Activated naive CD8-positive, alpha-beta T cell treated with anti-CD3 and anti-CD28 coated beads, Interleukin-2, amount 50 U/mL, for 24 hours (primary cell): ENCODE measurements at places on chromosomes 13 and 19.
A peak's percentile ranks its signal among the peaks of the same experiment; 100 is the strongest.

- no peaks in the 10 kb centered on the region for H3K27me3 ChIP-seq
- H3K27ac ChIP-seq = no peak overlapping the region
- no peaks in the 10 kb centered on the region for H3K36me3 ChIP-seq
- H3K4me1 ChIP-seq = no peaks in the 10 kb centered on the region
- no peak overlapping the region for H3K4me3 ChIP-seq
Measured at GRCh38 chr13:76934671-76935070, 13.6 kb upstream of the ACOD1 start.

DNA sequence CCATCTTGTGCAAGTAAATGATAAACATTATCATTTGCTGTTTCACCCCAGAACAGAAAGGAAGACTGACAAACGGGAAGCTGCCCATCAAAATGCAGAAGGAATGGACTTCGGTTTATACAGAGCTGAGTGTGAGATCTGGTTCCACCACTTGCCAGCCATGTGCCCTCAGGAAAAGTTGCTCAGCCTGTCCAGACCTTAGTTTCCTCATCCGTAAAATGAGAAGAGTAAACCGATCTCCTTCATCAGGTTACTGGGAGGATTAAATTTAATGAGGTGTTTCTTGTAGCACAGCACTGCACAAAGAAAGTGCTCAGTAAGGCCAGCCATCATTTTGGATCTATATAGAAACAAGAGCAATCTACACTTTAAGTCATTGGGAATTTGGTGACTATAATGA is 36.7 kb upstream of the SERP2 start:
- no peaks in the 10 kb centered on the region for H3K27me3 ChIP-seq
- H3K4me1 ChIP-seq = peaks cover under 1% of the 10 kb centered on the region
- no peak overlapping the region for H3K4me3 ChIP-seq
- no peak overlapping the region for H3K27ac ChIP-seq
- no peak for DNase-seq

- H3K4me1 ChIP-seq = no peaks in the 10 kb centered on the region
- H3K4me3 ChIP-seq = no peak overlapping the region
- peaks cover 16% of the 10 kb centered on the region for H3K36me3 ChIP-seq
- H3K27ac ChIP-seq = no peak overlapping the region
- no peaks in the 10 kb centered on the region for H3K27me3 ChIP-seq
- no peak for DNase-seq
Measured at GRCh38 chr13:74409551-74409950, 275.3 kb upstream of the KLF12 start.

DNA sequence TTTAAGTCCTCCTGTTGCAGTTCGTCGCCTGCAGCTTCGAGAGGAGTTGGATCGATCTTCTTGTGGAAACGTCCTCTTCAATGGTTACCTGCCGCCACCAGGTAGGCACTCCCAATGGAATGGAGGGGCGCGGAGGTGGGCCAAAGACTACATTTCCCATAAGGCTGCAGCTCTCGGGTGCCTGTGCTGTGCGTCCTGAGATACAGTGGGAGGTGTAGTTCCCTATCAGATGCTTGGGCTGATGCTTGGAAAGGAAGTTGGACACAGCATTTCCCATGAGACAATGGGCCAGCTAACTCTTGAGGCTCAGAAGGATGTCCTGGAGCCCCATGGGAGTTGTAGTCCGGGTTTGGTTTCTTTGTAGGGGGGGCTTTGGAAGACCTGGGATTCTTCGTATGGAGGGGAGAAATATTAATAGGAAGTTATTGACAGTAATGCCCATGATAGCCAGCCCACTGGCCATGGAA is 1.8 kb downstream of the SHKBP1 start:
- peak overlapping the region; percentile 85 for H3K4me3 ChIP-seq
- H3K36me3 ChIP-seq = peaks cover 16% of the 10 kb centered on the region
- no peak for DNase-seq
- H3K27ac ChIP-seq = no peak overlapping the region
- peaks cover 19% of the 10 kb centered on the region for H3K4me1 ChIP-seq
- H3K27me3 ChIP-seq = no peaks in the 10 kb centered on the region

GRCh38 chr13:110154410-110154933 is 152.5 kb downstream of the COL4A1 start:
- H3K4me1 ChIP-seq = no peaks in the 10 kb centered on the region
- H3K27ac ChIP-seq = no peak overlapping the region
- no peak for DNase-seq
- no peak overlapping the region for H3K4me3 ChIP-seq
- peaks cover 5% of the 10 kb centered on the region for H3K27me3 ChIP-seq

DNA sequence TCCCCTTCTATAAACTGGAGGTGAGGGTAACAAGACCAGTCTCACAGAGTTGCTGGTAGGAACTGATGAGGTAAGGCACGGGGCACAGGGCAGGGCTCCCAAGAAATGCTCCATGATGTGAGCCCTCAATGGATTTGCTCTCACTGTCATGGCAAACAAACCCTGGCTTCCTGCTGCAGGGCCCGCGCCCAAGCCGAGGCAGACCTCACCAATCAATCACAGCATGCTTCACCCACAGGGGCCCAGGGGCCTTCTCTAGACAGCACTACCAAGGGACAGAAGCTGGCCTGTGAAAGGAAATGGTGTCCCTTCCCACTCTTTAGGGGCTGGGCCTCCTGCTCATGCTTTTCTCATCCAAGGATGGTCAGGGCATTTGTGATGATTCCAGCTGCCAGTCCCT is 25.9 kb upstream of the PLA2G4C start:
- no peak overlapping the region for H3K4me3 ChIP-seq
- no peak overlapping the region for H3K27ac ChIP-seq
- H3K4me1 ChIP-seq = no peaks in the 10 kb centered on the region
- DNase-seq = no peak

GRCh38 chr13:56917966-56918365 is 222.8 kb upstream of the PRR20A start:
- no peaks in the 10 kb centered on the region for H3K4me1 ChIP-seq
- no peak overlapping the region for H3K4me3 ChIP-seq
- H3K27ac ChIP-seq = no peak overlapping the region
- no peaks in the 10 kb centered on the region for H3K27me3 ChIP-seq
- DNase-seq = no peak

DNA sequence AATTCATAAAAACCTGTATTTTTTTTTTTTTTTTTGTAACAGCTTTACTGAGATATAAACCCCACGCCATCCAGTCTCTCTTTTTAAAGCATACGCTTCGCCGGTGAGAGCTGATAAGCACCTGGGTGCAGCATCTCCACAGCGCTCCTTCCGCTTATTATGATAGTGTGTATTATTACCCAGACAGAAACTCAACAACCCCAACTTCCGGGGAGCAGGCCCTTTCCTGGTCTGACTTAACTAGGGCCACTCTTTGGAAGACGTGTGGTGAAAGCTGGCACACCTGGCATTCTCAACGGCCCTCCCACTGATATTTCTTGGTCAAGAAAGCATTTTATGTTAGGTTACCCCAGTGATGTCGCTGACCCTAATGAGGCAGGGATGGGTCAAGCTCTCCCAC is 51.4 kb upstream of the SLC15A1 start:
- DNase-seq = no peak
- peaks cover 14% of the 10 kb centered on the region for H3K36me3 ChIP-seq
- no peaks in the 10 kb centered on the region for H3K4me1 ChIP-seq
- H3K27ac ChIP-seq = no peak overlapping the region
- no peak overlapping the region for H3K4me3 ChIP-seq

DNA sequence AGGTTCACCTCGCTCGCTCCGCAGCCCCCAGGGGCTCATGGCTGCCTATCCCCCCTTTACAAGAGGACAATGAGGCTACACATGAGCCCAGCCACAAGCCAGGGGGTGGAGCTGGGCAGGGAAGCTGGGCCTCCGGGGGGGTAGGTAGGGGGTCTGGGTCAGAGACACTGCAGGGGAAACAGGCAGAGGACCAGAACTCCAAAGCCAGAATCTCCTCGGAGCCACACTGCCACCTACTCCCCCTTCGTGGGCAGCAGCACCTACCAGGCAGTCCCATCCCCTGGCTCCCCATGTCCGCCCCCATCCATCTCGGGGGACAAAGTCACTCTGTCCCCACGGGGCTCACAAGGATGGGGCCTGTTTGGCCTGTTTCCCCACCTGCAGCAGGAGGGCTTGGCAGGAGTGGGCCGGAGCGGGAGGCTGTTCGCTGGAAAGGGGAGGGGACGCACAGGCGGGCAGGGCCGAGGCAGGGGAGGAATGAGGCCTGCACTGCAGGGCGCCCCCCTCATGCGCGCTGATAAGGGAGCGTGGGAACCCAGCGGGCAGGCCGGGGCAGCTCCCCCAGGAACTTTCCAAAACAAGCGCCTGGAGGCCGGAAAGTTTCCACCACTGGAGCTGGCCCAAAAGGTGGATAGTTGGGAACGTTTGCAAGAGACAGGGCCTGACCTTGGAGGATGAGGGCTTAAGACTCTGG is 545 bp upstream of the ISYNA1 start:
- no peak overlapping the region for H3K27ac ChIP-seq
- no peak for DNase-seq
- peaks cover 8% of the 10 kb centered on the region for H3K36me3 ChIP-seq
- H3K27me3 ChIP-seq = no peaks in the 10 kb centered on the region
- no peak overlapping the region for H3K4me3 ChIP-seq
- peaks cover 22% of the 10 kb centered on the region for H3K4me1 ChIP-seq

DNA sequence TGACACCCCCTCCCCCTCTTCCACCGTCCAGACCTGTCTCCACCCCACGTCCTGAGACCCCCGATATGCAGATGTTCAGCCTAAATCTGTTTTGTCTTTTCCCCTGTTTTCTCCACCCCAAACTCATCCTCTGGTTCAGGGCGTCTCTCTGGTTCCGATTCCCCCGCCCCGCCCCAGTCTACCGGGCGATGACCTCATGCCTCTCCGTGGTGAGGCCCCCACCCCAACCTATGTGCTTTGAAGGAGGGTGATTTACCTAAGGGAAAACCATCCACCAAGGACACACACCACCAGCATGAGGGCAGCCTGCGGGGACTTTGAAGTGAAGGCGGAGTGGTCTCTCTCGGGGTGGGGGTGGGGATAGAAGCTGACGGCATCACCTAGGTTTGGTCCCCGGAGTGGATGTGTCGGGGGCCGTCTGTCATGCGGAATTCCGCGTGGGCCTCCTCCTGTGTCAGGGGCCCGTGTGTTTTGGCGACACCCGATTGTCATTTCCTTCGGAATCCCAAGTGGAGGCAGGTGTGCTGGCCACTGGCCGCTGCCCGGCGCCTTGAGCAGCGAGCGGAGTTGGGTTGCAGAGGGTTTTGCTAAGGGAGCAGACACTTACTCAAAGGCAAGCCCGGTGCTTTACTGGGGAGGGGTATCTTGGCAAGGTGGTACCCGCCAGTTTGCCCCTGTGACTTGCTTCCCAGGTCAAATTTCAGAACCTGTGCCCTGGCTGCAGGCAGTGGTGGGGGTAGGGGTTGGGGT is 1.4 kb downstream of the FZR1 start:
- H3K27ac ChIP-seq = peak overlapping the region; percentile 77
- H3K27me3 ChIP-seq = no peaks in the 10 kb centered on the region
- peak overlapping the region; percentile 89 for H3K4me3 ChIP-seq
- peaks cover 7% of the 10 kb centered on the region for H3K36me3 ChIP-seq
- DNase-seq = peak; percentile 25

GRCh38 chr13:101979825-101980224 is 422.0 kb downstream of the FGF14 start:
- H3K4me3 ChIP-seq = no peak overlapping the region
- peaks cover 2% of the 10 kb centered on the region for H3K27me3 ChIP-seq
- no peaks in the 10 kb centered on the region for H3K36me3 ChIP-seq
- DNase-seq = no peak
- no peak overlapping the region for H3K27ac ChIP-seq
- H3K4me1 ChIP-seq = no peaks in the 10 kb centered on the region

DNA sequence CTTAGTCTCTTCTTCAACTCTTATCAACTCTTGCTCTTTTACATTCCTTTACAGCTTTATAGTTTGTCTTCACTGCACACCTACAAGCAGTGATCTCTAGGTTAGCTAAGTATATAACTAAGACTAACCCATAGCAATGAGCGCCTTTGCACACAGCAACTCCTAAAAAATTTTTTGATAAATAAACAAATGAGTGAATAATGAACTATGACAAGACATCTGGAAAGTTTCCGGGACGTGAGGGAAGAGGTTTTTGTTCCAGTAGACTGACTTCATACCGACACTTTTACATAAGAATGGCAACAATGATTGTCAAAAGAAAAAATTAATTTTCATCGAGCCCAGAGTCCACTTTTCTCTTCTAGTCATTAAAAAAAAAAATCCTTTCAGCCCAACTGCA is 98.3 kb downstream of the ELF1 start:
- H3K27ac ChIP-seq = peak overlapping the region; percentile 96
- H3K27me3 ChIP-seq = no peaks in the 10 kb centered on the region
- no peak for DNase-seq
- peaks cover 5% of the 10 kb centered on the region for H3K36me3 ChIP-seq
- H3K4me3 ChIP-seq = peak overlapping the region; percentile 97

DNA sequence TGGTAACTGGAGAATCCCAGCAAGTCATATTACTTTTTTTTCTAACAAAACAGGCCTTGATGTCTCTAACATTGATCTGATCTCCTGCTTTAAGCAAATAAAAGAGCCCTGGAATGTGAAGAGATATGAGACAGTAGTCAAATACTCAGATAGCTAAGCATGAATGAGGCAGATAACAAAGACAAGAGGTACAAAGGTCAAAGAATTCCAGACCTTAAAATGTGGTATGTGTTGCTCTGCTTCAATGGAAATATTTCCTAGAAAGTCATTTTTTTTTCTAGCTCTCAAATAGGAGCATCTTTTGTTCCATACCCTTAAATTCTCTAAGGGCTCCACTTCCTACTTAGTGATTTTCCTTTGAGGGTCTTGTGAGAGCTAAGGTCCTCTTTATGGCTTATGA is 54.6 kb downstream of the ZNF254 start:
- no peak overlapping the region for H3K4me3 ChIP-seq
- H3K27me3 ChIP-seq = no peaks in the 10 kb centered on the region
- H3K27ac ChIP-seq = no peak overlapping the region

DNA sequence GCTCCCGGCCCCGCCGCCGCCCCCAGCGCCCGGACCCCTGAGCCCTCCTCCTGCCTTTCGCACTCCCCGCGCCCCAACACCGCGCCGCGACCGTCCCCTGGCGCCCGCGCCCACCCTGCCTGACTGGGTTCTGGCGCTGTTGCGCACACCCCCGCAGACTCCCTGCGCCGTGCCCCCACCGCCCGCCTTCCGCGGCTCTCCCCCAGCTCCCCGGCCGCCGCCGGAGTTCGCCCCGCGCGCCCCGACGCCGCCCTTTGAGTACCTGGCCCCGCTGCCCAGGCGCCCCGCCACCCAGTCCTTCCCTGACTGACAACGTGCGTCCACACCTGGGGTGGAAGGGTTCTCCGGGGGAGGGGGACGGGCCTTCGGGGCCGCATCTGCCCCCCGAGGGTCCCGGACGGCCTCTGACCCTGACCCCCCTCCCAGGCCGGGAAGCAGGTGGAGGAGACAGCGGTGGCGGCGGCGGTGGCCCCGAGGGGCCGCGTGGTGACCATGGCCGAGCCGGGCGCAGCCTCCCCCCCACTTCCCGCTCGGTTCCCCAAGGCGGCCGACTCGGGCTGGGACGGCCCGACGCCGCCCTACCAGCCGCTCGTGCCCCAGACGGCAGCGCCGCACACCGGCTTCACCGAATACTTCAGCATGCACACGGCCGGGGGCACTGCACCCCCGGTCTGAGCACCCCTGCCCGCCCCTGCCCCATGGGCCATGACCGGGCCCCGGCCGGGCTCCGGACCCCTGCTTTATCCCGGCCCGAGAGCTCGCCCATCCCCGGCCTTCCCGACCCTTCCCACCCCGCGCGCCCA is 1.4 kb upstream of the MEGF8 start:
- no peaks in the 10 kb centered on the region for H3K36me3 ChIP-seq
- no peak overlapping the region for H3K27ac ChIP-seq
- DNase-seq = peak; percentile 23

- peaks cover 19% of the 10 kb centered on the region for H3K4me1 ChIP-seq
- H3K4me3 ChIP-seq = no peak overlapping the region
- H3K27me3 ChIP-seq = no peaks in the 10 kb centered on the region
- peaks cover 5% of the 10 kb centered on the region for H3K36me3 ChIP-seq
- H3K27ac ChIP-seq = no peak overlapping the region
Measured at GRCh38 chr13:28421676-28422410, 73.1 kb downstream of the FLT1 start.
